Esophagus squamous epithelium (tissue), 5 donors: ENCODE measurements at places on chromosomes 2 and 18.
A peak's percentile ranks its signal among the peaks of the same experiment; 100 is the strongest.

- H3K27ac ChIP-seq = no peak overlapping the region
- H3K27me3 ChIP-seq = no peaks in the 10 kb centered on the region
- H3K4me1 ChIP-seq = no peaks in the 10 kb centered on the region
- peaks cover 5% of the 10 kb centered on the region for H3K36me3 ChIP-seq
These were observed 9.2 kb downstream of the LGALSL start for GRCh38 chr2:64462940-64463700.

- H3K4me1 ChIP-seq = peaks cover 48% of the 10 kb centered on the region
- peak overlapping the region; percentile 59 for H3K27ac ChIP-seq
- H3K4me3 ChIP-seq = no peak overlapping the region
- no peak for DNase-seq
- H3K27me3 ChIP-seq = no peaks in the 10 kb centered on the region
These were observed 23.7 kb upstream of the SCYGR1 start for GRCh38 chr2:227411320-227411989.

GRCh38 chr2:22355816-22356433, 1029.1 kb upstream of the KLHL29 start:
- no peaks in the 10 kb centered on the region for H3K36me3 ChIP-seq
- H3K27ac ChIP-seq = no peak overlapping the region
- no peaks in the 10 kb centered on the region for H3K27me3 ChIP-seq
- DNase-seq = no peak
- no peak overlapping the region for H3K4me3 ChIP-seq
- H3K4me1 ChIP-seq = no peaks in the 10 kb centered on the region

GRCh38 chr2:142286618-142287017, 155.8 kb upstream of the LRP1B start:
- H3K27ac ChIP-seq = no peak overlapping the region
- no peaks in the 10 kb centered on the region for H3K4me1 ChIP-seq
- no peaks in the 10 kb centered on the region for H3K36me3 ChIP-seq

- H3K27me3 ChIP-seq = peaks cover 2% of the 10 kb centered on the region
- no peak for DNase-seq
- peaks cover 13% of the 10 kb centered on the region for H3K4me1 ChIP-seq
These were observed 103.4 kb upstream of the MSH2 start for GRCh38 chr2:47299555-47299954.

GRCh38 chr2:135948141-135948540, 37.3 kb downstream of the DARS1 start:
- H3K4me1 ChIP-seq = peaks cover 6% of the 10 kb centered on the region
- DNase-seq = no peak
- no peak overlapping the region for H3K4me3 ChIP-seq
- no peaks in the 10 kb centered on the region for H3K36me3 ChIP-seq
- peak overlapping the region; percentile 58 for H3K27ac ChIP-seq

GRCh38 chr2:17680119-17680518, 73.5 kb downstream of the SMC6 start:
- H3K4me1 ChIP-seq = no peaks in the 10 kb centered on the region
- DNase-seq = no peak
- no peak overlapping the region for H3K4me3 ChIP-seq
- no peaks in the 10 kb centered on the region for H3K27me3 ChIP-seq
- H3K36me3 ChIP-seq = peaks cover 95% of the 10 kb centered on the region

DNA sequence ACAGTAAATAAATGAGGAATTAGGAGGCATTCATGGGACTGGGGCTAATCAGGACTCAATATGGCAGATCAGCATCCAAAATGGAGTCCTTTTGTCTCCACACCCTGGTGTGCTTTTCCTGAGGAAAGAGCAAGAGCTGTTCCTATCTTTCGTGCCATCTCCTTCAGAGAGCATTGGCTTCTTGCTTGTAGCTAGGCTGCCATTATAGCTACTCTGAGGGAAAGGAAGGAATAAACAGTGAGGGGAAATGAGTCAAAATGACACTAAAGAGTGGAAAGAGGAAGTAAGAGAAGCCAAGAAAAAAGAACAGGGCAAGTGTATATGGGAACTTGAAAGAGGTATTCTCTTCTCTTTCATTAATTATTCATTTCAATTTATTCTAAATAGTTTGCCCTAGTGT, 8.4 kb upstream of the NMI start:
- no peak for DNase-seq
- no peaks in the 10 kb centered on the region for H3K27me3 ChIP-seq
- H3K4me3 ChIP-seq = no peak overlapping the region

DNA sequence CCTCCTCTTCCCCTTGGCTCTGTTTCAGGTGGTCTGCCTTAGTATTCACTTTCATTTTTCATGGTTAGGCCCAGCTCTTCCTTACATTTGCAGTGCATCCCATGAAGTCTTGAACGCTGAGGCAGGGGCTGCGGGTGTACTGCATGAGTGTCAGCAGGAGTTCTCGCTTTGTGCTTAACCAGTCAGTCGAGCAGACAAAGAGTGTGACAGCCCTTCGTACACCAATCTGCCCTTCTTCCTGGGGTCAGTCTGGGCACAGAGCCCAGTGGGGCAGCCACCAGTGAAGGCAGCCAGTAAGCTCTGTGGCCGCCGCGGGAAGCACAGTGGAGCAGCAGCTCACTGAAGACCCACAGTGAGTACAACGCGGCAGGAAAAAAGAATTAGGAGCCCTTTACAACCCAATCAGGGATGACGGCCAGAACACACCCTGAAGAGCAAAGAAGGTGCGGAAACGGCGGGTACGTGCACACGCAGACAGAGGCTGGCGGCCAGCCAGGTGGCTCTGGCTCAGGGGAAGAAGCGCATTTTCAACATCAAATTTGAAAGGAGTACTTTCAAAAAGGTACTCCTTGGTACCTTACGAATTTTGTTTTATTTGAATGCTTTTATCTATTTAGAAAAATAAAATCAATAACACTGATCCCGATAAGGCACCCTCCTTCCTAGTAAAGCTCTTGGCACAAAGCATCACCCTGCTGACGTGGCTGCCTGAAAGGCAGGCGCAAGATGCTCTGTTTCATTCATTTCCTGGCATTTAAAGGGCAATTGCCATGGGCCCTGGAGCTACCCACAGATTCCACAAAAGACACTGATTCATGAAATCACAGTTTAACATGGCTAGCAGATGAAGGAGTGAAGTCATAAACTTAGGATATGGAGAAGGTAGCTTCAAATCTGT, 47.0 kb upstream of the SEMA4C start:
- DNase-seq = no peak
- no peaks in the 10 kb centered on the region for H3K27me3 ChIP-seq
- no peak overlapping the region for H3K4me3 ChIP-seq
- no peak overlapping the region for H3K27ac ChIP-seq

GRCh38 chr2:190929919-190930318, 49.3 kb downstream of the GLS start:
- H3K27ac ChIP-seq = no peak overlapping the region
- DNase-seq = no peak
- no peaks in the 10 kb centered on the region for H3K27me3 ChIP-seq
- H3K4me3 ChIP-seq = no peak overlapping the region

GRCh38 chr18:686339-687111, 25.9 kb downstream of the ENOSF1 start:
- H3K4me3 ChIP-seq = no peak overlapping the region
- H3K36me3 ChIP-seq = peaks cover 7% of the 10 kb centered on the region
- no peaks in the 10 kb centered on the region for H3K27me3 ChIP-seq

DNA sequence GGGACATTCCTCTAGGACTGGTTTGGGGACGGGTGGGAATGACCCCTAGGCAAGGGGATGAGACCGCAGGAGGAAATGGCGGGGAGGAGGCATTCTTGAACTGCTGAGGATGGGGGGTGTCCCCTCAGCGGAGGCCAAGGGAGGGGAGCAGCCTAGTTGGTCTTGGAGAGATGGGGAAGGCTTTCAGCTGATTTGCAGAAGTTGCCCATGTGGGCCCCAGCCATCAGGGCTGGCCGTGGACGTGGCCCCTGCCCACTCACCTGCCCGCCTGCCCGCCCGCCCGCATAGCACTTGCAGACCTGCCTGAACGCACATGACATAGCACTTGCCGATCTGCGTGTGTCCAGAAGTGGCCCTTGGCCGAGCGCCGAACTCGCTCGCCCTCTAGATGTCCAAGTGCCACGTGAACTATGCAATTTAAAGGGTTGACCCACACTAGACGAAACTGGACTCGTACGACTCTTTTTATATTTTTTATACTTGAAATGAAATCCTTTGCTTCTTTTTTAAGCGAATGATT, 4.9 kb downstream of the INHBB start:
- H3K4me1 ChIP-seq = peaks cover 20% of the 10 kb centered on the region
- DNase-seq = no peak
- H3K27me3 ChIP-seq = no peaks in the 10 kb centered on the region
- H3K4me3 ChIP-seq = no peak overlapping the region
- H3K36me3 ChIP-seq = no peaks in the 10 kb centered on the region
